NCI-H2081 (cell line): ENCODE measurements at places on chromosomes 5 and 9.

- no peak for DNase-seq
These were observed 2.4 kb upstream of the FAM78A start for GRCh38 chr9:131278702-131279111.

DNA sequence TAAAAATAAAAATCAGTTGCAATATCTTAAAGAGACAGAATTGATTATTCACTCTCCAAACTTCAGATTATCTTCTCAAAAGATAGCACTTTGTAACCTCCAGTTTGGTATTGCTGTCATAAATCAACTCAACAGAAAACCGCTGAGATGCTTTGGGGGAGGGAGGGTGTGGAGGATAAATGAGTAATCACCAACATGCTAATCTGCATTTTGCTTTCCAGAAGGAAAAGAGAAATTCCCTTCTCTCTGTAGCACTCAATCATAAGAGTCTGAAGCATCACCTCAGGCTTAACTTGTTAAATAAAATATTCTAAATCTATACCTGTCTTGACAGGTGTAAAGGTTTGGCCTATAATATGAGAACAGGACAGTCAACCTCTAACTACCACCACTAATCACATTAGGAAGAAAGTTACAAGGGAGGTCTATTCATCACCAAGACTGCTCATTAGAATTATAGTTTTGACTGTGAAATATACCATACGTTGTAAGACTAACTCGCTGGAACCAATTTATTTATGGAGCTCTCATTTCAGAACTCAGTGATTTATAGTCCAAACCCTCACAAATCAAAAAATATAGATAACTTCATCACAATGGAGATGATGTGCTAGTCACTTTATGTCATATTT, 89.0 kb downstream of the PIK3R1 start:
- no peak for DNase-seq

DNA sequence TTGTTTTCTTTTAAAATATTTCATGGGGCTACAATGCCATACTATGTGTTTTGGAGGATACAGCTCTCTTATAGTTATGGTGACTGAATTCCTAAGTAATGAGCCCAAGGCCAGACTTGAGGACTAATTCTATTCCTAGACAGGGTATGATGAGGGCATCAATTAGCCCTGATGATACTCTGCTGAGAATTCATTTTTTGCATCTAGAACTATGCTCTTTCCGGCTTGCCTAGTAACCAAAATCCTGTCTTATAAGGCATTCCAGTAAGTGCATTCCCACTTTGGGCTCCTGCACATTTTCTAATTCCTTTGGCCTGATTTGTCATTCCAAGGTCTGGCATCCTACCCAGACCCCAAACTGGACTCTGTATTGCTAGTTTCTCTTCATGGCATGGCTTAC, 62.4 kb downstream of the MAT2B start:
- DNase-seq: no peak

DNA sequence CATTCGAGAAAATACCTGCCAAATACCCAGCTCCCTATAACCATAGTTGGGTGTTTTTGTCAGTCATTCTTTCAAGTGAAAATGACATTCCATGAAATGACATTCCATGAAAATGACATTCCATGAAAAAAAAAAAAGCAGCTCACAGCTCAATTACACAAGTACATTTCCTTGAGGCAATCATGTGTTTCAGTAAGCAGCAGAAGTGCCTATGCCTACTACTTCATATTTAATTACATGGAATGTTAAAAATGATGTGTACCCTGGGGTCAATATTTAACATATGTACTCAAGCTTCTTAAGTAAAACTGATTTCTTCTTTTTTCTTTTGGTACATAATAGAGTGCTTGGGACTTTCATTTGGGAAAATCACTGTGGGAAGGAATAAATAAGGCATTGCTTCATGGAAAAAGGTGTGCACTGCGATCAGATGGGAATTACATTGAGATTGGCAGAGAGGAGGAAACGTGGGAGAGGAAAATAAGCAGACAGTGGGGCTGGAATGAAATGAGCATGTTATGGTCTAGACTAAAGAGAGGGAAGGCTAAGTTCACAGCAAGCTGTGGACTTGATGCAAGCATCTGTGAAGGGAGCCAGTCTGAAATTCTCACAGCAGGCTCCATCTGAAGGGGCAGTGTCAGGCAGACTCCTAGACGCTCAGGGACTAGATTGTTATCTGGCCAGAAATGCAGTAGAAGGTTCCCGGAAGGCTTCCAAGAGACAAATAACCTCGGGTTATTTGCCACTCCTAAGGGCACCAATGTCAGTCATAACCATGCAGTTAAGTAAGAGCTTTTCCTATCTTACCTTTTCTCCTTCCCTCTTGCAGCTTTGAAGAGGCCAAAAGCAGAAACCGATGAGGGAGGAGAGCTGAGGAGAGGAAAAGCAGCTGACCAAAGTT, 15.2 kb upstream of the SPATA9 start:
- no peak for DNase-seq

GRCh38 chr9:1208157-1208556, 158.0 kb downstream of the DMRT2 start:
- no peak for DNase-seq

DNA sequence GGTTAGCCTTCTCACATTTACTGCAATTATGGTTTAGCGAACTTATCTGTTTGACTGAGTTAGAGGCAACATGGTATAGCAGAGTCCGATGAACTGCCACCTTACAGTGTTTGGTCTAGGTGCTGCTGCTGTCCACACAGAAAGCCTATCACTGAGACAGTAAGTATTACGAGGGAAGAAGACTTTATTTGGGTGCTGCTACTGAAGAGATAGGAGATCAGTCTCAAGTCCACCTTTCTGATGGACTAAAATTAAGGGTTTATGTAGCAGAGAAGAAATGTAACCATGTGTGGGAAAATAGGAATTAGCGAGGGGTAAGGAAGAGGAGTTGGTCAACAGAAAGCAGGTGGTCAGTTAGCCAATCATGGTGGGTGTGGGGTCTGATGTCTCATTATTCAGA, 109.7 kb downstream of the ZSWIM6 start:
- DNase-seq: no peak

GRCh38 chr9:19163631-19164030, 36.3 kb upstream of the PLIN2 start:
- no peak for DNase-seq
